Mesenteric fat pad (tissue), 1 donor: ENCODE measurements at places on chromosomes 7 and 10.

- no peak for DNase-seq
Observed at GRCh38 chr10:132457328-132458070, 60.5 kb downstream of the PWWP2B start.

DNA sequence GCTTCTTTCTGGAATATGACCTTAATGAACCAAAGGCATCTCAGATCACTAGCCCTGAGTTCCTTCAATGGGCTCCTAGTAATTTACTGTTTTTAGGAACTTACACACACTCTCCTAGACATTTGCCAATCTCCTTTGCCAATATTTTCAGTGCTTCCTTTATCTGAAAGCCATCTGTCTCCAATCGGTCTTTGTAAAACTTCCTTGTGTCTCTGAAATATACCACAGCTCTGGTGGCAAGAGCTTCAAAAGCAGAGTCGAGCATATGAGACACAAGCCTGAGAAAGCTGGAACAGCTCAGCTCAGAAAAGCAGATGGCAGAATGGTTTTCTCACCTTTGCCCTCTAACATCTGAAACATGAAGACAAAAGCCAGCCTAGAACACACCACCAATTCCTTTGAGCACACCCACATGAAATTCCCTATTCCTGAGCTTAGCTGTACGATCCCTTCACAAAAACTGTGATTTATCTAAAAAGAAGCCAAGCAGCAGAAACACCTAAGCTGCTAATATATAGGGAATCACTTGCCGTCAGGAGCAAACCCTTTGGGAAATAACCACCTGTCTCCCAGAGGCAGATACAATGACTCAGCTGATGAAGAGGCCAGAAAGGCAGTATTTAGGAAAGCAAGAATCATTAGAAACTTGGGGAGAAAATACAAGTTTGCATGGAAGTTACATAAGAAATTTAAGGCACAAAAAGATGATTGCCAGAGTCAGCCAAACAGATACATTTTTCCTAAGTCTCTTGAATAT is 70.2 kb upstream of the ANK3 start:
- no peak for DNase-seq

GRCh38 chr7:28708033-28708951 is 249.8 kb downstream of the TRIL start:
- DNase-seq: no peak

- DNase-seq: no peak
Observed at GRCh38 chr7:74657692-74658177, at the start of gene GTF2I. Gene GTF2I (plus strand): TSS chr7:74657718. CDS start chr7:74689129, 31,411 bp downstream.

DNA sequence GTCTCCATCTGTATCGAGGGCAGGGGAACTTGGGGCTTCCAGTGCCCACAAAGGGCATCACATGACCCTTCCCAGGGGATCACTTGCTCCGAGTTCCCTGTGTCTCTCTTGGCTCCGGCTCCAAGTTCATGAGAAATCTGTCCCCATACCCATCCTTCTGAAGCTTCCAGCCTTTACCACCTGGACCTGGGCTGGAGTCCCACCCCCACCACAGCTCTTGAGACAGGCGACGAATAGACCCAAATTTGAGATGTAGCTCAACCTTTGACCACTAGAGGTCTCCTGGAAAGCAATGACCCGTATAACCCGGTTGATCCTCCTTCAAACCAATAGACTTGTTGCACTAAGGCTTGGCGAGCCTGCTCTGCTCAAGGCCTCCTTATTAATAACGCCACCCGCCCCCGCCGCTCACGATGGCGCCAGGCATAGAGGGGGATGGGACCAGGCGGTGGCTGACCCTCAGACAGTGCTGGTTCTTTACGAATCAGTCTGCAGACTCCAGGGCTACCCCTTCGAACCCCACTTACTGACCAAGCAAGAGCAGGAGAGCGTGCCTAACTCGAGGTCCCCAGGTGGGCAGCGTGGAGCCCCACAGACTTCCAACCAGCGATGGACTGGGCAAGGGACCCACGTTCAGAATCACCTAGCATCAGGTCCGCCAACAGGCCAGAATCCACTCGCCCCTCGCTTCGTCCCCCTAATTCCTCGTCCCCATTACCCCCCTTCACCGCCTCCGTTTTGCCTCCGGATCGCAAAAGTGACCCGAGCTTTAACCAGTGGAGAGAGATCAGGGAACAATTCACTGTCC is 4.4 kb upstream of the ARID5B start:
- no peak for DNase-seq

GRCh38 chr10:46523119-46523961 is 33.1 kb downstream of the GPRIN2 start:
- peak; percentile 92 for DNase-seq
